ENCODE measurements at places on chromosomes 2 and 18.

- no peak for DNase-seq
Measured at GRCh38 chr2:28035163-28035690, 144.7 kb downstream of the BABAM2 start.

- no peak for DNase-seq
Measured at GRCh38 chr2:42464631-42465030, 29.2 kb downstream of the KCNG3 start.

GRCh38 chr2:239440511-239440959, 39.7 kb upstream of the HDAC4 start:
- DNase-seq: no peak

- DNase-seq: no peak
Measured at GRCh38 chr2:115285416-115285815, 843.0 kb downstream of the DPP10 start.

- no peak for DNase-seq
Measured at GRCh38 chr2:57987835-57988573, 58.6 kb upstream of the VRK2 start.

GRCh38 chr2:209496586-209496982, 72.7 kb downstream of the MAP2 start:
- DNase-seq: no peak

DNA sequence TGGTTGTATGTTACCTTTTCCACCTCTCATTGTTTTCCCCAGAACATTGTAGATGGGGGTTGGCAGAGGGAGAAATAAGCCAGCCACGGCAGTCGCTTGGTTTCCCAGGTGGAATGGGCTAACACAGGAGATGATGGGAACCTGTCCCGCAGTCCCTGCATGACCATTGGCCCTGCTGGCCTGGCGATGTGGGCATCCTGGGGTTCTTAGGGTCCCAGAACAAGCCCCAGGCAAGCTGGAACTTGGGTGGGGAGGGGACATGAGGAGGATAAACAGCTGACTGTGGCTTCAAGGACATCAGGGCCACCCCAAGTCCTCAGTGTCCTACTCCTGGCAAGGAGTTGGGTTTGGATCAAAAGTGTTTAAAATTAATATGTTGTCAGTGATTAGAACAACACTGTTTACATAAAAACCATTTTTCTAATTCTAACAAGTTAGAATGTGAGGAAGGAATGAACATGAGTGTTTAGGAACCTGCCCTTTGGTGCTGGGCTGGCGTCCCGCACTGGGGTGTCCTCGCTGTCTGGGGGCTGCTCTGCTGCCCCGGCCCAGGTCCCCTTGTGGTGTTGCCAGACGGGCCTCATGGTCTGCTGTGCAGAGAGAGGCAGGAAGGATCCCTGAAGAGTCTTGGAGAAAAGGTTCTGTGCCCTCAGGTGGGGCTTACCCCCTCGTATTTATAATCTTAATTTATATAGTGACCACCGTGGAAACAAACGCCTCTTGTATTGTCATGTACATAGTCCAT, 95.1 kb downstream of the USP40 start:
- DNase-seq: no peak

GRCh38 chr2:64859312-64860212, 129.6 kb upstream of the SLC1A4 start:
- DNase-seq: peak; percentile 52

DNA sequence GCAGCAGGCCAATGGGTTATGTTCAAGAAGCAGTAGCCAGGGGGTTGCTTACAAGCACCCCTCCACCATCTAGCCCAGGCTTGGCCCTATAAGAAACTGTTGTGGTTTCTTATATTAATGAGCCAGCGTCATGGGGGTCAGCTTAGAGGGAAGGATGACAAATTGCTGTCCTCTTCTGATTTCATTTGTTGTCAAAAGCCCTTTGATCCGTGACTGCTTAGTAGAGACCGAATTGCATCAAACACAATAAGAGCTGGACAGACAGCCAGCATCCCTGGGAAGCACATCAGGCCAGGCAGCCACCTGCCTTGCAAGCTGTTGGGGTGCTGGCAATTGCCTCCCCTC, 206.6 kb upstream of the SETBP1 start:
- no peak for DNase-seq

GRCh38 chr2:85534099-85534498, 4.9 kb upstream of the MAT2A start:
- no peak for DNase-seq

- peak; percentile 57 for DNase-seq
Measured at GRCh38 chr2:96531872-96532505, 4.6 kb upstream of the ARID5A start.

DNA sequence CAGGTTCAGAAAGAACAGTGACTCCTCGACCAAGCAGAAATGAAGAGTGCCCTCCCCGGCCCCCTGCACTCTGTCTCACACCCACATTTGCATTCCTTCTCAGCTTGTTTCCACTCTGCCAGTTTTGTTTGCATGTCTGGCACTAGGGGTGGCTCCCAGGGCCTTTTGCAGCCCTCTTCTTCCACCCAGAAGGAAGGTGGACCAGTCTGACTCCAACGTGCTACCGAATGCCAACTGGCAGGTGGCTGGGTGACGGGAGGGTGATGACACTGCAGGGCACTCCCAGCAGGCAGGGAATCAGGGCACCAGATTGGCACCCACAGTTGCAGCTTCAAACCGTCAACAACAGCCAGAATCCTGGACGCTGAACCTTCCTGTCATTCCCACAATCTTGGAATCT, 371.1 kb downstream of the TXNL1 start:
- no peak for DNase-seq

DNA sequence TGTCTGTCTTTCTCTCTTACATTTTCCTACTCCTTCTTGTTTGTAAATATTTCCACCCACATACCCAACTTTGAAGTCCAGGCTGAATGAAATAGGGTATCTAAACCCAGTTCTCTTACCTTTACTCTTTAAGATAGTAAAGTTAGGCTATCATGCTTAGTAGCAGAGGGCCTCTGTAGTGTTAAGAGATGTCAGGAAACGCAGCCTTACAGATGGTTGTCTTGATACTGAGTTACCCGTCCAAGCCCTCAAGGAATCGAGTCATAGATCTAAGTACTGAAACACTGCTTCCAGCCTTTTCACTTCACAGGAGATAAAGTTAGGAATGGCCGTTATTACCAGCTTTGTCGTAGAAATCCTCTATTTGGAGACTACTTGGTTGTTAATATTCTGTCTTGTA, 24.3 kb downstream of the MRPS9 start:
- DNase-seq: no peak
